ENCODE measurements at places on chromosomes 6 and 20.

GRCh38 chr6:107822176-107823046 lies 1.7 kb downstream of the SCML4 start:
- DNase-seq = peak; percentile 39

DNA sequence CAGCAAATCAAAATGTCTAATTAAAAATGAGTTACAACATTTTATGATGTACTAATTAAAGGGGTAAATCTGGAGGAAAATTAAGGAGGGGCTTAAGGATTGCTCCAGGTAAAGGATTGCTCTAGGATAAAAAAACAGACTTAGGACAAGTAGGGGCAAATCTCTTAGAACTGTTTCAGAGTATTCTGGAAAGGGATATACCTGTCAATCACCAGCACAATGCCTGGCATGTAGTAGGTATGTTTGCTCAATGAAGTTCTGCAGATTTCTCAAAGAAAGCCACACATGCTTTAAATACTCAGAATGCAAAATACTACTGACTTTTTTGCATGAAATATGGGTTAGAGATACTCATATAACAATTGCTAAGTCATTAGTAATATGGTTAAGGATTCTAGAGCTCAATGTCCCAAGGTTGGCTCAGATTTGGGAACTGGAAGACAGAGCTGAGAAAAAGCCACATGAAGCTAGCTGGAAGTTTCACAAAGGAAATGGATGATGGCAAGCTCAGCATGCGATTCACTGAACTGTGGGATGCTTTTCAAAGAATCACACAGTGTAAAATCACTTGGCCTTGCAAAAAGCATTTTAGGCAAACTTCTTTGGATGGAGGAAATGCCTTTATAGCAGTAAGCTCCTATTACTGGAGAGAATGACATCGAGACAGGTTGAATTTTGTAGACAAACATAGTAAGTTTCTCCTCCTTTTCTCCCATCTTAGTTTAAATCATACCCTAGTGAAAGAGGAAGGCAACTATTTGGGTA lies 72.8 kb downstream of the MAP3K5 start:
- DNase-seq = no peak

- DNase-seq = no peak
These were observed 1.2 kb downstream of the ANKRD6 start for GRCh38 chr6:89434150-89434499.

- no peak for DNase-seq
These were observed 42.0 kb downstream of the TPD52L1 start for GRCh38 chr6:125195526-125195925.

DNA sequence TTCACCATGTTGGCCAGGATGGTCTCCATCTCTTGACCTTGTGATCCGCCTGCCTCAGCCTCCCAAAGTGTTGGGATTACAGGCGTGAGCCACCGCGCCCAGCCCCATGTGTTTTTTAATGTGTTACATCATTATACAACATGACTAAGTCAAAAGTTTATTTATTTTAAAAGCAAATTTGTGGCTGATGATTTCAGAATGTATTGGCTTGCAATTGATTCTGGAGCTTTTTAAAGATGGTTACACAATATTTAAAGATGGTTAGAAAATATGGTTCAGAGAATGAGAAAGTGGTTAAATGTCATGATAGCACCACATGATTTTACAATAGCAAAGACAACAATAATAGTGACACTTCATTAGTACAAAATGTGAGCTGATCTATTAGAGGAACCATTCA lies 80.5 kb downstream of the SASH1 start:
- no peak for DNase-seq

DNA sequence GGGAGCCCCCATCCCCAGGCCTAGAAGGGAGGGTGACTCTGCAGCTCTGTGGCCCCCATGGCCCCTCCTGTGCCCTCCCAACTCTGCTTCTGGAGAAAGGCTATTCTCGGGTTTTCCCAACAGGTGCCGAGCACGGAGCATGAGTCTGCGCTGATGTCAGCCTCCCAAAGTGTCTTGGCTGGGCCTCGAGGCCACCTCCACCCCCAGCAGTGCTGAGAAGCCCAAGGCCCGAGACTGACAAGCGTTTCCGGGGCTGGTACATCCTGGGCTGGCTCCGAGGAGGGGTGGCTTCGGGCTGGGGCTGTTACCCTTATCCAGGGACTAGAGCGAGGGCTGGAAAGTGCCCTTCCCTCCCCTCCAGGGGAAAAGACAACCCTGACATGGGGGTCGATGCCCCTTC lies 60.2 kb upstream of the GATA5 start:
- no peak for DNase-seq

- DNase-seq = no peak
These were observed 111.1 kb upstream of the MCHR2 start for GRCh38 chr6:100105138-100105537.
